ENCODE measurements at places on chromosomes 3 and 15.

GRCh38 chr3:123633530-123633929, 48.7 kb upstream of the HACD2 start:
- DNase-seq, result no peak

DNA sequence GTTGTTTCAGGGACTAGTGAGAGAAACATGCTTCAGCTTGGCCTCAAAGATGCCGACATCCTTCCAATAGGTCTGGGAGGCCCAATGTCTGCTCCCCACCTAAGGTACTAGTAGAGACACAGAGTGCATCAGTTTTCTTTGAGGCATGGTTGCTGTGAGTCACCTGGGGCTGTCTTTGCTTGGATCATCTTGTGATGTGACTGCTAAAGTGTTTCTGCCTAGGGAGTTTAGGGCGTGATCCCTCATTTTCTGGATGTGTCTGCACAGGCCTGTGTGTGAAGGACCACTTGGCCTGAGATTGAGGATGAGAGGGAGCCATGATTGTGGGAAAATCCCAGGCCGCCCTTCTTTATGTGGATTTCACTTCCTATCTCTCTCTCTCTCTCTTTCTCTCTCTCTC, 4.8 kb downstream of the GASK1A start:
- no peak for DNase-seq

- DNase-seq, result peak; percentile 80
Measured at GRCh38 chr3:189355481-189356201, 183.9 kb downstream of the TPRG1 start.

- DNase-seq, result peak; percentile 75
Measured at GRCh38 chr3:21839176-21839575, 88.2 kb upstream of the ZNF385D start.

GRCh38 chr3:194225988-194226663, 90.2 kb downstream of the HES1 start:
- peak; percentile 62 for DNase-seq

GRCh38 chr3:183123891-183124290, 24.6 kb upstream of the MCCC1 start:
- peak; percentile 31 for DNase-seq

DNA sequence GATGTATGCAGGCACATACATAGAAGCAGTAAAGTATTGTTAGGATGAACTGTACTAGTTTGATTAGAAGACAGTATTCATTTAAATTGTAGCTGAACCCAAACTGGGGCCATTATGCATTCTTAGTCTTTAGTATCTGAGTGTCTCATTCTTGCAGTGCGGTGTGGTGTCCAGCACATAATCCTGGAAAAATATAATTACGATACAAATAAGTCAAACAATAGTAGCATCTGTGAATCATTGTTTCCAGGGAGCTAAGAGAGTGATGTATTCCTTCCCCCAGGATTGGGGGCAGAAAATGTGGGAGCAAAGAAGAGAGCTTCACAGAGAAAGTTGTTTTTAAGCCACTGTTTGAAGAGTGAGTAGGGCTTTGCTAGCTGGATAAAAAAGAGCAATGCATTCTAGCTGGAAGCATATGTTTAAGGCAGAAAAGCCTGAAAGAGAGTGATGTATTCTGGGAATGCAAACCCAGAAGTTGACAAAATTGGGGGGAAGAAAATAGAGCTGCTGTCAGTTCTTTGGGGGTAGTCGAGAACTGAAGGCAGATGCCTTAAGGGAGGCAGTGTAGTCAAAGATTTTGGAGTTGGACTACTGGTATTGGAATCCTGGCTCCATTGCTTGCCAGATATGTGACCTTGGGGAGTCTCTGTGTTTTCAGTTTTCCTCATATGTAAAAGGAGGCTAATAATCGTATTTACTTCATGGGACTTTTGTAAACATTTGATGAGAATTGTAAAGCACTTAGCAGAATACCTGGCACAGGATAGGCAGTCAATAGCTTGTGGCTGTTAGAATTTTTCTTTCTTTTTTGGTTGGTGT, 14.1 kb downstream of the SLMAP start:
- no peak for DNase-seq

- no peak for DNase-seq
Measured at GRCh38 chr3:112770951-112771350, 75.7 kb downstream of the CD200R1L start.

DNA sequence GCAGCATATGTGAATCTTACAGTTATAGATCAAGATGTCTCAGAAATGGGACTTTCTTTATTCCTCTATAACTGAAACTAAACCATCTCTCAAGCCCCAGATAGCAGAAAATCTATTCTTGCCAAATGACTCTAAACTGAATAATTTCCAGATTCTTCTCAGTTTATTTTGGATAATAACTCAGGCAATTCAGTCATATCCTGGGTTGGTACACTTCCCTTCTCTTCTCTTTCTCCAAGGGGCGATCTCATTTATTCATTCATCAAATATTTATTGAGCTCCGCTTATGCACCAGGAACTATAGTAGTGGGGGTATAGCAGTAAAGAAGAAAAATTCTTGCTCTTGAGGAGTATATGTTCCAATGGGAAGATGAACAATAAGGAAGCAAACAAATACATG, 13.5 kb upstream of the PCOLCE2 start:
- DNase-seq, result no peak

GRCh38 chr15:52008698-52009434, 10.2 kb upstream of the MAPK6 start:
- DNase-seq, result no peak

GRCh38 chr15:74422652-74423430, 10.9 kb downstream of the SEMA7A start:
- DNase-seq, result peak; percentile 61

- DNase-seq, result no peak
Measured at GRCh38 chr3:151960961-151961580, 87.6 kb downstream of the SUCNR1 start.

- no peak for DNase-seq
Measured at GRCh38 chr3:165713479-165713878, 123.7 kb downstream of the BCHE start.

DNA sequence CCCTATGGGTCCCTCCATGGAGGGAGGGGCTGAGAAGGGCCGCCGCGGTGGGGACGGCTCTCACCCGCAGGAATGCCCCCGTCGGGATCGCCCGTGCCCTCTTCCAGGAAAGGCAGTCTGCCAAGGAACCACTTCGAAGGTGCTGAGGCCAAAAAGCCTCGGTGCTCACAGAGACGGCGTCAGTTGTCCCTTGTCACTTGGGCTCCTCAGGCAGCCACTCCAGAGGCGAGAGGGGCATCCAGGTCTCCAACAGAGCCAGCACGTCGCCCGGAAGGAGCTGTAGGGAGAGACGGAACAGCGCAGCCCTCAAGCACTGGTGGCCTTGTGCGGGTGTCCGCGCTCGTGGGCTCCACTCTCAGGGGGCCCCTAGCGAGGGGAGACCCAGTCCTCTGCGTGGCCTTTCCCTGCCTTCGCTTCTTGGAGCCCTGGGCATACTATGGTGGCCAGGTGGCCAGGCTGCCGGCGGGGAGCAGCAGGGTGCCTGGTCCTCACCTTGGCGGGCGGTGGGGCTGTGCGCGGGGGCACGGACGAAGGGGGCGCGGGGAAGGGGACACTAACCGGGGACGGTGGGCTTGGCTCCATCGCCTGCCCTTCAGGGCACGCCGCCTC, 994 bp downstream of the MESP1 start:
- DNase-seq, result no peak

GRCh38 chr15:75796321-75796720, 46.9 kb upstream of the UBE2Q2 start:
- no peak for DNase-seq

- no peak for DNase-seq
Measured at GRCh38 chr15:99452010-99452409, 113.8 kb upstream of the MEF2A start.

- DNase-seq, result peak; percentile 84
Measured at GRCh38 chr3:185796431-185797107, 28.3 kb downstream of the IGF2BP2 start.

GRCh38 chr15:85555875-85556617, 175.6 kb downstream of the AKAP13 start:
- DNase-seq, result no peak

DNA sequence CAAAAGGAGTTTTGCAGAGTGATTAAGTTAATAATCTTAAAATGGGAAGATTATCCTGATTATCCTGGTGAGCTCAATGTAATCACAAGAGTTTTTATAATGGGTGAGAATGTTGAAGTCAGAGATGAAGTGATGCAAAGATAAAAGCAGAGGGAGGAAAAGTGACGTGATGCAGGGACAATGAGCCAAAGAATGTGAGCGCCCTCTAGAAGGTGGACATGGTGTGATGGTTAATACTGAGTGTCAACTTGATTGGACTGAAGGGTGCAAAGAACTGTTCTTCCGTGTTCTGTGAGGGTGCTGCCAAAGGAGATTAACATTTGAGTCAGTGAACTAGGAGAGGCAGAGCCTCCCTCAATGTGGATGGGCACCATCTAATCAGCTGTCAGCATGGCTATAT, 569.6 kb upstream of the AGTR1 start:
- DNase-seq, result no peak

GRCh38 chr15:76718863-76719262, 186.3 kb downstream of the SCAPER start:
- DNase-seq, result no peak

GRCh38 chr3:58690490-58690889, 23.9 kb upstream of the FAM3D start:
- DNase-seq, result no peak

GRCh38 chr15:22232675-22233074, 152.3 kb downstream of the OR4M2 start:
- DNase-seq, result no peak

DNA sequence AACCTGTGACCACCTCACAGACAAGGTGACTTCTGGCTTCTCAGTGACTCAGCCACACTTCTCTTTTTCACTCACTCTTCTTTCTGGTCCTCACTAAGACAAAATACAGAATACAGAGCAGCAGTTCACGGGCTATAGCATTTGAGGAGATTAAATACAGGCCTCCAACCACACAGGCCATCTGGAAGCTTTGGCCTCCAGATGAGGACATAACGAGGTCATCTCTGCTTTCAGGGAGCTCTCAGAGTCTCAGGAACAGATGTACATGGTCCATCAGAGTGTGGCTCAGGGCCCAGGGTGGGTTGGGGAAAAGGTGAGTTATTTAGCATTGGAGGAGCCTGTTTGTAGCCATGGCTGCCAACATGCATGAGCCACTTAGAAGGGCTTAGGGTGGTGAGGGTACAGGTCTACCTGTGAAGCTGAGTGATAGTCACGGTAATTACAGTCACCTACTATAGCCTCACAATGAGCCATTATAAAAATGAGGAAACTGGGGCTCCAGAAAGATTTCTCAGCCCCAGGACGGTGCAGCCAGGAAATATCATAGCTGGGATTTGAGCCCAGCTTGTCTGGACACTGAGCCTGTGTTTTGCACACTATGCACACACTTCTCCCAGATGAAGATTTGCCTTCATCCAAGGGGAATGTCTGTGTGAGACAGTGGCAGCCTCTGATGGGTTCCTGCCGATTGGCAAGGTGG, 159.8 kb upstream of the CTDSPL start:
- DNase-seq, result no peak

- peak; percentile 44 for DNase-seq
Measured at GRCh38 chr3:56303487-56303886, 164.8 kb downstream of the ERC2 start.

DNA sequence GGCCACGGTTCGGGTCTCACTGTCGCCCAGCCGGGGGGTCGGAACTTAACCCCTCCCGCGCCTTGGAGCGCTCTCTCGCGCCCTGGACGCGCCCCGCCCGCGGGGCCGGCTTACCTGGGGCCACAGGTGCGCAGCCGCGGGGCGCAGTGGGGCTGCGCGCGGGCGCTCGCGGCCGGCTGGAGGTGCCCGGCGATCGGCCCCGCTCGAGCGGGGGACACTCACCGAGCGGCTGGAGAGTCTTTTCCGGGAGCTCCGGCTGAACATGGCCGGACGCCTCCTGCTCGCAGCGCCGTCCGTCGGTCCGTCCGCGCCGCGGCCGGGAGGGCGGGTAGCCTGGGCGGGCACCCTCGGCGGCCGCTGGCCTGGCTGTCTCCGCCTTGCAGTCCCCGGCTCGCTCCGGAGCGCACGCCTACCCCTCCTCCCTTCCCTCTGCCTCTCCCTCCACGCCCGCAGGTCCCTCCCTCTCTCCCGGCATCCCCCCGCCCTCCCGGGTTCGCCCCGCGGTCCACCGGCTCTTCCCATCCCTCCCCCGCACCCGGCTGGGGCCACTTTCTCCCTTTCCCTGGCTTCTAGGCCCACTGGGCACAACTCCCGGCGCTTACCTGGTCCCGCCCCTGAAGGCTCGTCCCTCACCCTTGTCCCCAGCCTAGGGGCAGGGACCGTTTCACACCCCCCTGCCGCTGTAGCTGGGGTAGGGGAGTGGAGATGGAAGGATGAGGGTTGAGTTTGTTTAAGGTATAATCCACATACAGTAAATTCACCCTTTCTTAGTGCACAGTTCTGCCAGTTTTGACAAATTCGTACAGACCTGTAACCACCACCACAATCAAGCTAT, 220.1 kb upstream of the PRICKLE2 start:
- DNase-seq, result no peak

DNA sequence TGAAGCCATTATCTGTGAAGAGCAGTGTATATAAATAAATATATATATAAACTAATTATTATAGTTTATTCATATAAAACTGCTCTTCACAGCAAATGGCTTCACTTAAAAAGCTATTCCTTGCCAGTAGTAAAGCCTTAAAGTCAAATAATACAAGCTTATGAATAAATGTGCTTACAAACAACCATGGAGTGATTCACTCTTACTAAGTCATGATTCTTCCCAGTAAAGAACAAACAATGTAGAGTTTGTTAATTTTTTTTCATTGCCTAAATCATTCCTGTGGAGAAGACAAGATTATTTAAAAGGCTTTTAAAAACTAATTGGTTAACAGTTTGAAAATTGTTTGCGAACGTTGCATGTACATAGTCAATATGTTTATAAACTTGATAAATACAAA, 140.7 kb downstream of the PLCH1 start:
- no peak for DNase-seq

GRCh38 chr3:12521010-12521409, 24.3 kb downstream of the MKRN2OS start:
- no peak for DNase-seq

DNA sequence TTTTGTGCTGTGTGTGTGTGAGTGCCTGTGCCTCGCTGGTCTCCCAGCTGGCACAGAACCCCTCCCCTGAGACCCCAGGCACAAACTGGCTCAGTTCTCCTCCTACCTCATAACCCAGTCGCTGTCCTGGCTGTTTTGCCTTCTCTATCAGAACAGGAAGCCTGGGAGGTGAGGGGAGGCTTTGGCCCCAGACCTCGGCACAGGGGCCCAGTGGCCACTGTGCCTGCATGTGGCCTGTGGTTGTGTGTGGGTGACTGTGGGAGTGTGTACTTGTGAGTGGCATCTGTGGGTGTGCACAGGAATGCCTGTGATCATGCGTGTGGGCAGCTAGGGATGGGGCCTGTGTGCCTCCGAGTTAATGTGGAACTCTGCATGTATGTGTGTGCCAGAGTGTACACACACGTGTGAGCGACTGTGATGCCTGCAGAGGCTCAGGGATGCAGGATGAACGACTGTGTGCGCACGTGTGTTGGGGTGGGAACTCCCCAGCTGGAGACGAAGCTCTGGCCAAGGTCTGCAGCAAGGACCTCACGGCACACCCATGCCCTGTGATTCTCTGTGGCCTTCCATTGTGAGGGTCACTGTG, 32.3 kb downstream of the PSTPIP1 start:
- no peak for DNase-seq

GRCh38 chr15:71883447-71883846, 73.1 kb downstream of the NR2E3 start:
- no peak for DNase-seq

- peak; percentile 54 for DNase-seq
Measured at GRCh38 chr3:171420667-171421066, 39.5 kb downstream of the TNIK start.

Measured in astrocyte (in vitro differentiated cells and primary cell).